C1 segment of cervical spinal cord (tissue), 14 donors: ENCODE measurements at places on chromosomes 12 and 14.
A peak's percentile ranks its signal among the peaks of the same experiment; 100 is the strongest.

- DNase-seq, result peak; percentile 3
Measured at GRCh38 chr12:50221228-50222008, 54.2 kb upstream of the CERS5 start.

GRCh38 chr12:88029093-88029665 is at the start of gene C12orf50:
Gene C12orf50, minus strand, starts transcription at chr12:88029401. Its CDS starts 2,439 bp downstream, at chr12:88026962.
- no peak for DNase-seq

- no peak for DNase-seq
Measured at GRCh38 chr14:96221841-96222240, 17.2 kb downstream of the BDKRB2 start.

- DNase-seq, result no peak
Measured at GRCh38 chr12:81350309-81350708, 272.4 kb downstream of the ACSS3 start.

DNA sequence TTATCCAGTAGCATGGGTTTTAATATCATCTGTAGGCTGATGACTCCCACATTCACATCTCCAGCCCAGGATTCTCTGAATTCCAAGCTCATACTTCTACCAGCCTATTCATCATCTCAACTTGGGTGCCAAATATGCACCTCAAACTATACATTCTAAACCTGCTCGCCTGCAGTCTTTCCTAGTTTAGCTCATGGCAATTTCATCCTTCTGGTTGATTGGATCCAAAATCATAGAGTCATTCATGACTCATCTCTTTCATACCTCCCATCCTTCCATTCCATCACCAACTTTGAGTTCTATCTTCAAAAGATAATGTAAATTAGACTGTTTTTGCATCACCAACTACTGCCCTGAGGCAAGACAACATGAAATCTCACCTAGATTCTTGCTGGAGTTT is 99.7 kb upstream of the EGLN3 start:
- DNase-seq, result no peak

GRCh38 chr14:38336298-38336697 is 80.4 kb upstream of the CLEC14A start:
- DNase-seq, result no peak

DNA sequence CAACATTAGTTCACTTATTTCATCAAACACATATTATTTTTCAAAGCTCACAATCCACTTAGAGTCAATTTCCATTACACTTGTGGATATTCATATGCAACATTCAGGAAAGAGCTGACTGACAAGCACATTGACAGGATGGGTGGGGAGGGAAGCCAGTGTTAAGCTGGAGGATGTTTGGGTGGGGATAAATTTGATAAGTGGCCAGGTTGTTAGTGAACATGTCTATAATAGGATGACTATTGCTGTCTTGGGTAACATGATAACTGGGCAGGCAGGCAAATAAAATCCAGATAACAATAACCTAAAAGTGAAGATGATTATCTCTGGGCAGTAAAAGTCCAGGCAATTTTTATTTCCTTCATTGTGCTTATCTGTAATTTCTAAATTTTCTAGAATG is 73.8 kb upstream of the OSBPL8 start:
- DNase-seq, result no peak

- DNase-seq, result no peak
Measured at GRCh38 chr12:69682110-69682755, 16.9 kb downstream of the BEST3 start.

DNA sequence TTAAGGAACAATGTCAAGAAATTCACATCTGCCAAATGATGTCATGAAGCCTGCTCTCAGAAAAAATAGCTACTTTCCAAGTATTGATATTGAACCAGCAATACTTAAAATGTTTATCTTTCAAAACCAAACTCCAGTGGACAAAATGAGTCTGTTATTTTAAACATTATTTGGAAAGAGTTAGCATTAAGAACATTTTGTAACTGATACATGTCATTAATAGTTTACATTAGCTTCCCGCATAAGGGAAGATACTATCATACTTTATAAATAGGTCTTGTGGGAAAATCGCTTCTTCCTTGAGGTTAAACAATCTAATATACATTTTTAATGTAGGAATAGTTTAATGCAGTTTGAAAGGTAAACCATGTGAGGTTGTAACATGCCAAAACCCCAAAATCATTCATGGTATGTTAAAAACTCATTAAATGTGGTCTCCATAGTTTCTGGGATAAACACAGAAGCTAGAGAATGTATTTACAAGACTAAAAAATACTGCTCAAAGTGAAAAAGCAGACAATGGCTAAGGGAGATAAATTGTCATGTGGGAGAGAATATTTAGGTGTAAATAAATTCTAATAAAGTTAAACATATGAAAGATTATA is 73.4 kb upstream of the ATP2B1 start:
- no peak for DNase-seq

DNA sequence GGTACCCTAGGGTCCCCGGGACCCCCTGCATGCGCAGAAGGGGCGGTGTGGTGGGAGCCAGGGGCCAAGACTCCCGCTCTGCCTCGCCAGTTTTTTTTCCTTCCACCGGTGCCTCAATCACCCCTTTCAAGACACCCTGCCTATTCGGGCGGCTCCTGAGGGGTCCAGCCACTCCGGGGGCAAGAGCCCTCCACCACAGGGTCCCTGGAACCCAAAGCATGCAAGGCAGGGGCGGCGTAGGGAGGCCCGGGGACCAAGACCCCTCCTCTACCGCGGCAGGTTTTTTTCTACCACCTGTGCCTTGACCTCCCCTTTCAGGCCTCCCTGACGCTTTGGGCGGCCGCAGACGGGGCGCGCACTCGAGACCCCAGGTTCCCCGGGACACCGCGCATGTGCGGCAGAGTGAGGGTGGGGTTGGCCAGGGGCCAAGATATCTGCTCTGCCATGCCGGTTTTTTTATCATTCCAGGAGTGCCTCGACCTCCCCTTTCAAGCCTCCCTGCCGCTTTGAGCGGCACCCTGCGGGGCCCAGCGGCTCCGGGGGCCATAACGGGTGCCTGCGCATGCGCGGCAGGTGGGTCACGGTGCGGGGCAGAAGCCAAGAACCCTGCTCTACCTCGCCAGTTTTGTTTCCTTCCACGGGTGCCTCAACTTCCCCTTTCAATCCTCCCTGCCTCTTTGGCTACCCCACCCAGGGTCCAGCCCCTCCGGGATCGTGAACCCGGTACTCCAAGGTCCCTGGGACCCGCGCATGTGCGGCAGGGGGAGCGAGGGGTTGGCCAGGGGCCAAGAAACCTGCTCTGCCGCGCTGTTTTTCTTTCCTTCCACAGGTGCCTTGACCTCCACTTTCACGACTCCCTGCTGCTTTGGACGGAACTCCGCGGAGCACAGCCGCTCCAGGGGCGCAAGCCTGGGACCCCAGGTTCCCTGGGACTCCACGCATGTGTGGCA is 328.1 kb downstream of the ALG10 start:
- DNase-seq, result no peak

GRCh38 chr12:117024961-117025480 is 74.2 kb downstream of the TESC start:
- DNase-seq, result no peak

- DNase-seq, result no peak
Measured at GRCh38 chr14:100898465-100898864, 5.1 kb downstream of the RTL1 start.

GRCh38 chr12:3157581-3158323 is 80.6 kb downstream of the TSPAN9 start:
- no peak for DNase-seq

- no peak for DNase-seq
Measured at GRCh38 chr14:95208598-95208997, 51.3 kb upstream of the DICER1 start.

DNA sequence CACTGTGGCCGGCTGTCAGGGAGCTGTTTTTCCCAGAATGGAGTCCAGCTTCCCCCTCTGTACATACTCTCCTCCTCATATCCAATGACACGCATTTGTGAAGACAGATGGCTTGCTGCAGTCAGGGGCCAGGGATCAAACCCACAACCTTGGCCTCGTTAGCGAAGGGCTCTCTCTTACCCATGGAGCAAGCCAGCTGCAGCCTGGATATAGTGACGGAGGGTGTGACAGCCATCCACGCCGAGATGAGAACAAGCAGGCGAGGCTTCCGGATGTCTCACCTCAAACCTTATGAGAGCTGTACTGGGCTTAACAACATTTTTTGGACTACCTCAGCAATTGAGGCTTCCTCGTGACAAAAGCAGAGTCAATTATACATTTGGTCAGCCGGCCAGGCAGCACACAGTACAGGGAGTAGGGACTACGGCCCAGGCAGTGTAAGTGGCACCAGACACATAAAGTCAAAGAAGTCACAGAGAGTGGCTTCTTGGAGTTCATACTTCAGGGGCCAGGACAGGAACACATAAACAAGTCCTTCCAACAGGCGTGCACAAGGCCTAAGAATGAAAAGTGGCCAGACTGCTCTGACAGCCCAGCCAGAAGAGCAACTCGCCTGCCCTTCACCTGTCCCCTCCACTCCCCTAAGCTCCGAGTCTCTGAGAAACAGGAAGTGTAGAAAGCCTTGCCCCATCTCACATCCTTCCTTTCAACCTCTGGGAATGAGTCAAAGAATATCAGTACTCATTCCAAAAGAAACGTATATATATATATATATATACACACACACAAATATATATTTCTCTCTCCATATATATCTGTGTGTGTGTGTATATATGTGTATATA is 115.1 kb downstream of the TTC7B start:
- DNase-seq, result no peak

GRCh38 chr12:2151391-2151790 is 98.6 kb downstream of the CACNA1C start:
- no peak for DNase-seq

GRCh38 chr14:95107711-95108110 is 49.6 kb downstream of the DICER1 start:
- no peak for DNase-seq

DNA sequence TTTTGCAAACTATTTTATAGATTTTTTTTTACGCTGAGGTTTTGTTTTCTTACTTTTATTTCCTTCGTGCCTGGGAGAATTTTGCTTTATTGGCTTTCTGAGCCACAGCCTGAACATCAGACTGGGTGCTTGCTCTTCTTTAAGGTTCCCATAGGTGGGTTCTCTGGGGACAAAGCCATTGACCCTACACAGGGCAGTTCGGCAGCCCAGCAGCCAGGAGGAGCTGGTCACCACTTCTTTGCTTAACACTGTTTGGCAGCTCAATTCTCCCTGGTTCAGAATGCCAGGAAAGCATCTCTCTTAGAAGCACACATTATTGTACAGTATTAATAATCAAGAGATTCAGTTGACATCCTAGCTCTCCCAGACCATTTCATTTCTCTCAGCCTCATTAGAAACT is 140.8 kb upstream of the NEDD1 start:
- no peak for DNase-seq

DNA sequence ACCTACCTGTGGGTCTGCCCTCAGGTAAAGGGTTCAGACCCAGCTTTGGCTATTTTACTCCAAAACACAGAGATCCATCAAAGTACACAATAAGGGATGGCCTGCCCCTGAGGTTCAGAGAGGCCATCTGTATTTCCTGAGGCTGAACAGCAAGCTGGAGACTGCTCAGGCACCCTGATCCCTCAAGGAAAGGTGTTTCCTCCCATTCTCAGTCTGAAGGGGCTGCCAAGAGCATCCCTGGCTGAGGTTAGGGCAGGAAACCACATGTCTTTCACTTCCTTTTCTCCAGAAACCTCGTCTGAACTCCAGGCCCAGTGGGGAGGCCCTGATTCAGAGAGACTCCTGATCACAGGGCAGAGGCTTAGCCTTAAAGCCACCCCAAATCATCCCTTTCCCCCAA is 1.5 kb downstream of the RILPL1 start:
- DNase-seq, result peak; percentile 36

DNA sequence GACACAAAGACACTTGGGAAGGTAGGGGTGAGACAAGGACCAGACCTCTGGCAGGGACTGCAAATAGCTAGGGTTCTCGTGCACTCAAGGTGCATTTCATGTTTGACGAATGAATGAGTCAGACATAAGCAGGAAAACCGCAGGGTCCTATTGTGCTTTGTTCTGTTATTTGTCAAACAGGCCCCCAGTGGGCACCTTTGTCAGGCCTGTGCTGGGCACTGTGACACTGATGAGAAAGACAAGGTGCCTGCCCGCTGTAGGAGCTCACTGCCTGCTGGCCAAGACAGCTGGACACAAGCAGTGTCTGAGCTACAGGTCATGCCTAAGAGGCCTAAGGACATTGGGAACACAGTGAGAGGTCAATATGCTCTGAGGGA is 2.3 kb downstream of the OTUB2 start:
- no peak for DNase-seq

- no peak for DNase-seq
Measured at GRCh38 chr12:113418213-113418879, 3.8 kb upstream of the SDSL start.

DNA sequence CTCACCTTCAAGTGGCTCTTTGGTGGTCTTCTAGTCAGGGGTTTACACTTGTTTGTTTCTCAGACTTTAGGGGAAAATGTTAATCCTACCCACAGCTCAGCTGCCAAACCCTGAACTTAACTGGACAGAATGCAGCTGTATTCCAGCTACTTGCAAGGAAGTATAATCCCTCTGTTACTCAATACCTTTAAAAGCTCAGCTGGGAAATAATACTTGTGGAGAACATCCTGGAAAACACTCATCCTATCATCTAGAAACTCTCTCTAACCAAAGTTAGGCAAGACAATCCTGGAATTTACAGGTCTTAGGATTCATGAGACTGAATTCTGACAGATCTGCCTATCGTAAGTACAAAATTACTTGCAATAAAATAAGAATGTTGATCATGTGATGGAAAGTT is 404.1 kb downstream of the ADAMTS20 start:
- DNase-seq, result no peak

DNA sequence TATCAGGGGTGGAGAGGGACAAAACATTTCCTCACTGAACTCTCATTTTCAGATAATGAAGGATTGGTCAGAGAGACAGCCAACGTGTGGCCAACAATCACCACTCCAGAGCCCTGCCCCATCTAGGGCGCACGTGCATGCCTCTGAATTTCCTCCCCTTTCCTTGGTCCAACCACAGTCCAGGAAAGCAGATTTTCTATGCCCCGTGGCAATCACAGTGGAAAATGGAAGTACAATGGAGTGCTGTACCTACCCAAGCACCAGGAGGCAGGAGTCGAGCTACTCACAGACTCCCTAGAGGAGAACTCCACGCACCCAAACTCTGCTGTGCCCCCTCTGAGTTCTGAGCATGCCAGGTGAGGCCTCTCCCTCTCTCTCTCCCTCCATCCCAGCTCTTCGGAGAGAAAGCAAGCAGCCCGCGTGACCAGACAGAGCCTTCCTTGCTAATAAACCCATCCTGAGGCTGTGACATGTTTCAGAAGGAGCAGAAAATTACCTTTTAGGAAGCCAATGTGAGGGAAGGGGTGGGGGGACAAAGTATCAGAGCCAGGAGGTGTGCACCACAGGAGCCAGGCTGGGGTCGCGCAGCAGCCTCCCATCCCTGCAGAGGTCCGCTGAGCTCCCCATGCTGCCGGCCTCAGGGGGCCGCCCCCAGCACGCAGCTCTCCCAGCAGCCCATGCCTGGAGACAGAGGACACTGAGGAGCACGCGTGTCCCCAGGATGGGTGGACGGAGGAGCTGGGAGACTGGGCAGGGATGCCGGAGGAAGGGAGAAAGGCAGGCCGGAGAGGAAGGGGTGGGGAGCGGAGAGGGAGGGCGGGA is 73.4 kb downstream of the PITPNM2 start:
- no peak for DNase-seq

- no peak for DNase-seq
Measured at GRCh38 chr14:70796551-70796950, 12.8 kb downstream of the MAP3K9 start.
